ENCODE measurements at places on chromosomes 1 and 21. TPM values are rescaled to one million over a fixed set of nuclear protein-coding genes. Genes with fewer than 3 reads are reported as not detected.

Gene CFAP45
- total RNA-seq, result 0.57 TPM

Gene TMOD4
- total RNA-seq, result not detected

Gene CAMK1G
- not detected for total RNA-seq

Gene OR2L13
- not detected for total RNA-seq

Gene ASPM
- total RNA-seq, result 3.1 TPM

DNA sequence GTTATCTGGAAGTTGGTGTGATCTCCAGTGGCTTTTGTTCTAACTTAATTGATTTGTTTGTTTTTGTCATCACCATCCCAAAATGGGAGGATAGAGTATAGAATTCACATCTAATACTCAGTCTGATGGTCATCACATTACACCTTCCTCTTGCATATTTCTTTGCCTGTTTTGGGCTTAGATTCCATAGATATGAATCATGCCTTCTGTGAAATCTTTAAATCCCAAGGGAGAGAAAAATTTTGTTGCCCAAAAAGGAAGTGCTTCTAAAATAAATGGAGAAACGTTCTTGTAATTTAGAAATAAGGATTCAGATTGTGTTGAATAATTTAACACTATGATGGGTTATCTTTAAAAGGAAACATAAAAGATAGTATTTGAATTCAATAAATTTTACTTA is 446.0 kb upstream of the LRRC7 start:
- no peak for DNase-seq

- no peak for DNase-seq
Observed at GRCh38 chr21:28944296-28944695, 48.4 kb downstream of the LTN1 start.

DNA sequence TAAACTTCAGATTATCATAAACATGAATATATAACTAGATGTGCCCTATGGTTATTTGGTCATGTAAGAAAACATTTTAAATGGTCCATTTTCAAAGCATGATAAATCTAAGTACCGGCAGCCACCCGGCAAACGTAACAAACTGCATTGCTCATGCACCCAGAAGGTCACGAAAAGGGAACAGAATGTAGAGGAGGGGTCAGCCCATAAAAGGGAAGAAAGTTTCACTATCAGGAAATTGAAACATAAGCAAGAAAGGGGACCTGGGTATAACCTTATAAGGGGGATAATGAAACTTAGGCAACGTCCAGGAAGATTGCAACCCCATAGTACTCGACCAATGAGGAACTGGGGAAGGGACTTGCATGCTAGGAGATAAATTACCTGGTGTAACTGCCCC is 421.2 kb upstream of the ZRANB2 start:
- DNase-seq, result no peak

GRCh38 chr1:119651133-119651532 is 3.1 kb upstream of the ZNF697 start:
- DNase-seq, result no peak

- DNase-seq, result no peak
Observed at GRCh38 chr1:109947582-109948284, 36.8 kb upstream of the AHCYL1 start.

DNA sequence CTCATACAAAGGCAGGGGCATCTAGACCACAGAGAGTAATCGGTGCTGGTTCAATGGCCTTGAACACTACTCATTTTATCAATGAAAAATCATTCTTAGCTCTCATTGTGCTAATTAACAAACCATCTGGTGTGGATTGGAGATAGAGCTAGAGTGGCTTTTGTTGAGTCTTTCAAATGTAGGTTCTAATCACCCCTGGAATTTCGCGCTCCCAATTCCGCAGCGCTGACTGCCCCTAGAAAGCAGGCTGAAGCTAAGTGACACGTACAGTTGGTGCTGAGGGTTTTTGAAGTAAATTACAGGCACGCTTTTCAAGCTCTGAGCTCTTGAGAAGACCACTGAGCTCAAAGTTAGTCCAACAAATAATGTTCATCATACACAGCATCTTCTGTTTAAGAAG is 31.2 kb upstream of the CA6 start:
- DNase-seq, result no peak

DNA sequence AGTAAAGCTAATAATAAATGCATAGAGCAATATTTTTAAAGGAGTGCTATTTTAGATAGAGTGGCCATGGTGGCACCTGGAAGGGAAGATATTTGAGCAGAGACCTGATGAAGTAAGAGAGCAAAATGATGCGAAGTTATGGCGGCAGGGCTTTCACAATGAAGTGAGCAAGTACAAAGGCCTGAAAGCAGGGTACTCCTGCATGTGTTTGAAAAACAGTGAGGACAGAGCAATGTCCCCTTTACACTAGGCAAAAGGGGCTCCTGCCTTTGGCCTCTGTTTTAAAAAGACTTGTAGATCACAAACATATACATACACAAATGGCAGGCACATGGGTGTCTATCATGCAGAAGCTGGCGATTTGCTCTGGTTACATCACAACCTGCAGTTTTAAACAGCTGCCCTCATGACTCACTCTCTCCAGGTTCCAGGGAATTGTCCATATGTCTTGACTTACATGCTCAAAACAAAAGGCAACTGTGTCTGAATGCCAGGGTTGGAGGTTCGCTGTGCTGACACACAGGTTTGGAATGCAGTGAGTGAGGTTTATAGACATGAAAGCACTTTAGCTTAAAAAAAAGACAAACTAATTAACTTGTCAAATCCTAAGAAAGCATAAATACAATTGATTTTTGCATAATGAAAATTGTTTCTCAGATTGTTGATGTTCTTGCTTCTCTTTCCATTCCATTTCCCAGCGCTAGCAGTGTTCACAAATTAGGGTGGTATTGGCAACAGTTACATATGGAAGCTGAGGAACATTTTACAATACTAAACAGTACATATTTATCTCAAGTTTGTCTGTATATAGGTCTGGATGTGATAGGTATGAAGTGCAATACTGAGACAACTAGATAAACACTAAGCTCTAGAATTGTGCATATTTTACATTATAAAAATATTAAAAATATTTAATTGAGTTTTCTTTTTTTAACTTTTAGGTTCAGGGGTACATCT is 313.9 kb downstream of the BARHL2 start:
- no peak for DNase-seq

DNA sequence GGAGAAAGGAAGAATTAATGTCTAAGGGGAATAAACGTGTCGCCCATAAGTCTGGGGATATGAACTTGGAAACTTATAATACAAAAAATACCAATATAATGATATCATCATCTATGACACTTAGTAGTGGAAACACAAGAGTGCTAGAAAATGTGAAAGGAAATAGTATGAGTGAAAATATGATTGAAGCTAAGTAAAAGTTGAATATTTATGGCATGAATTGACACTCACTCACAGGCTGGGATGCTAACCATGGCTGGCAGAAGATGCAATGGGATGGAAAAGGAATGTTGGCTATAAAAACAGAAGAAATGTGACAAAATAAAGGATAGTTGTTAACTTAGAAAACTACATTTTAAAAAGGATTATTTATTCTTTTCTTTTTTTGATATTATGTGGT is 120.1 kb downstream of the XPR1 start:
- DNase-seq, result no peak
